Astrocyte (in vitro differentiated cells and primary cell): ENCODE measurements at places on chromosomes 13 and 19. TPM values are rescaled to one million over a fixed set of nuclear protein-coding genes. Genes with fewer than 3 reads are reported as not detected.

- DNase-seq, result no peak
These were observed 75.6 kb downstream of the SPACA7 start for GRCh38 chr13:112451512-112452379.

COX6B2 gene
- total RNA-seq, result 0.50 TPM in 2 replicates

- no peak for DNase-seq
These were observed 5.8 kb downstream of the LATS2 start for GRCh38 chr13:21055511-21056045.

DNA sequence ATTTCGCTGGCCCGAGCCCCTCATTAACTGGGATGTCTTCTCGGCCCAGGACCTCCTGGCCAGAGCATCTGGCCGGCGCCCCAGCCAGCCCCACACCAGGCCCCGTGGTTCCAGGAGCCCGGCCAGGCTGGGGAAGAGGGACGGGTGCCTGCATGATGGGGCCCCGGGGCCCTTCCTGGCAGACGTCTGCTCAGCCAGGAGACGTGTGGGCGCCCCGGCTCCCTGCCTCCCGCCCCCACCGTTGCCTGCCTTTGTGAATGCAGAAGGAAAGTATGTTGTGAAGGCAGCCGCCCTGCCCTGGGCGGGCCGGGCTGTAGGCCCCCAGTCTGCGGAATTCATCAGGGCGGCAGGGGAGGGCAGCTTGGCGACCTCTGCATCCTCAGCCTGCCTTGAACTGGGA is 4.4 kb upstream of the COMP start:
- DNase-seq, result peak; percentile 22

GRCh38 chr13:111610081-111610480 is 289.6 kb downstream of the TEX29 start:
- DNase-seq, result no peak

DNA sequence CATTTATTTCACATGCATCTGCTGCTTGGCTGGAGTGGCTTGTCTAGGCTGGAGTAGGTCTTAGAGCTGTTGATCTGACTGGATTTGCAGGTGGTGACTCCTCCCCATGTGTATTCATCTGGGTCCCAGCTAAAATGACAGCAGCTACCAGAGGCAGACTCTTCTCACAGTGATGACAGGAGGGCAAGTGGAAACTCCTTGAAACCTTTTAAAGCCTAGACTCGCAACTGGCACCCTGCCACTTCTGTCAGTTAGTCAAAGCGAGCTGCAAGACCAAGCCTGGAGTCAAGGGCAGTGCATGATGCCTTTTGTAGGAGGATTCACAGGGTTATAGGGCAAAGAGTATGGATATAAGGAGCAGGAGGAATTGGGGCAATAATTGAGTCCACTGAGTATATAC is 65.2 kb downstream of the TEX26 start:
- no peak for DNase-seq

- DNase-seq, result no peak
These were observed 1.5 kb upstream of the TMEM145 start for GRCh38 chr19:42311657-42312056.

LGALS14 gene
- not detected in 2 replicates for total RNA-seq

DNA sequence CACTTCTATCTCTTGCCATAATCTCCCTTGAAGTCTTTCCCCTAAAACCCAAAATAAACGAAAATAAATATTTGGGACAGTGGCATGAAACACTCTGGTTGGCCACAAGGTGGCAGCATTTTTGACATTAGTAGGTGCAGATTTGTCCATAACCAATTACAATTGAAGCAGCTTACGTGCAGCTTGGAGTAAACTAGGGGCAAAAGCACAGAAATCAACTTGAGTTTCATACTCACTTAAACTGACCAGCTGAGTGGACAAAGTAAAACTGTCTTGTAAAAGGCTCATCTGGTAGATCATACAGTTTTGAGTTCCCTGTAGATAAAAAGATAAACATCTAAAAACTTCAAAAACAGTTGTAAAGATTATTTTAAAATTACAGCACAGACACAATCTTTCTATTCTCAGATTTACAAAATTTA is 18.8 kb downstream of the PDCD5 start:
- peak; percentile 44 for DNase-seq

GRCh38 chr19:2952953-2953481 is 8.2 kb upstream of the ZNF77 start:
- DNase-seq, result no peak

DNA sequence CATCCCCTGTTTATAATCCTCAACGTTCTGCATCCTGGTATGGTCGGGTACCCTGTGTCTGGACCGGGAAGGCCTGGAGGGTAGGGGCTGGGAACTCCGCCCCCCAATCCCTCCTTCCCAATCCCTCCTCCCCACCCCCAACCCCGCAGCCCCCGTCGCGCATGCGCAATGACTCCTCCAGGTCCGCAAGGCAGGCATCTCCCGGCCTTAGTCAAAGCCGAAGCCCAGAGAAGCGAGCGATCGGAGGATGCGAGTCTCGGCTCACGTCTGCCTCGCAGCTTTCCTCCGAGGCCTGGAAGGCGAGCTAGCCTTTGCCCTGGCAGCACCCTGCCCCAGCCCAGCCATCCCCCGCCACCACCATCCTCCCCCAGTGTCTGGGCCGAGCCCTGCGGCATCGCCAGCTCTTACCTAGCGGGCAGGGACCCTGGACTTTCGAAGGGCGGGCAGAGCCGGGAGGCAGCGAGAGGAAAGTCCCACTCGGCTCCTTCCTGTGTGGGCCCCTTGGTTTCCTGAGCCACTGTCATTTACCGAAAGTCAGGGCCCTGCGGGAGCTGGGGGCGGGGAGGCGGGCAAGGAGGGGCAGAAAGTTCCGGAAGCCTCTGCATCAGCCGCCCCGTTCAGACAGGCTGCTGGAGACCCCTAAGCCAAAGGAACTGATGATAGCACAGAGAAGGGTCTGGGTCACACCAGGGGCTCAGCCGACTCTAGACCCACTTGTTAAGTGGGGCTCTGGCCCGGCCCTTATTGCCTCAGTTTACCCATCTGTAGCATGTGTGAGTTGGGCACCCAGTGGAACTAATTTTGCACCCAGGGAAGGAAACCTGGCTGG is at the start of gene JAK3:
Gene JAK3, minus strand, starts transcription at position 445 of the 829 bp plus-strand sequence. CDS start 3,565 bp downstream, outside the sequence.
- DNase-seq, result no peak

GRCh38 chr13:40252241-40252640 is 414.2 kb downstream of the FOXO1 start:
- DNase-seq, result no peak

GRCh38 chr13:70585109-70585508 is 476.9 kb upstream of the KLHL1 start:
- DNase-seq, result no peak

WDR87 gene
- total RNA-seq, result not detected in 2 replicates

- DNase-seq, result no peak
These were observed 159.6 kb downstream of the FOXO1 start for GRCh38 chr13:40506592-40507446.

DNA sequence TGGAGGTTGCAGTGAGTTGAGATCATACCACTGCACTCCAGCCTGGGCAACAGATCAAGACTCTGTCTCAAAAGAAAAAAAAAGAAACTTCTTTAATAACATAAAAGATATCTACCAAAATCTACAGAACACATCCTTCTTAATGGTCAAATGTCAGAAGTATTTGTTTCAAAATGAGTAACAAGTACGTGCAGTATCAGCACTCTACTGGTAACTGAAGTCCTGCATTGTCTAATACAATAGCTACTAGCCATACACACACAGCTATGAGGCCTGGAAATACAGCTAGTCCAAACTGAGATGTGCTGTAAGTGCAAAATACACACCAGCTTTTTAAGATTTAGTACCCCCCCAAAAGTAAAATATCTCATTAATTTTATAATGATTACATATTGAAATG is 88.1 kb downstream of the TSC22D1 start:
- no peak for DNase-seq

GRCh38 chr13:102012299-102013293 is 389.3 kb downstream of the FGF14 start:
- no peak for DNase-seq

GRCh38 chr19:42360787-42361544 is 29.1 kb downstream of the CNFN start:
- peak; percentile 8 for DNase-seq

- DNase-seq, result no peak
These were observed 716.5 kb upstream of the PRR20A start for GRCh38 chr13:56424246-56424645.

DNA sequence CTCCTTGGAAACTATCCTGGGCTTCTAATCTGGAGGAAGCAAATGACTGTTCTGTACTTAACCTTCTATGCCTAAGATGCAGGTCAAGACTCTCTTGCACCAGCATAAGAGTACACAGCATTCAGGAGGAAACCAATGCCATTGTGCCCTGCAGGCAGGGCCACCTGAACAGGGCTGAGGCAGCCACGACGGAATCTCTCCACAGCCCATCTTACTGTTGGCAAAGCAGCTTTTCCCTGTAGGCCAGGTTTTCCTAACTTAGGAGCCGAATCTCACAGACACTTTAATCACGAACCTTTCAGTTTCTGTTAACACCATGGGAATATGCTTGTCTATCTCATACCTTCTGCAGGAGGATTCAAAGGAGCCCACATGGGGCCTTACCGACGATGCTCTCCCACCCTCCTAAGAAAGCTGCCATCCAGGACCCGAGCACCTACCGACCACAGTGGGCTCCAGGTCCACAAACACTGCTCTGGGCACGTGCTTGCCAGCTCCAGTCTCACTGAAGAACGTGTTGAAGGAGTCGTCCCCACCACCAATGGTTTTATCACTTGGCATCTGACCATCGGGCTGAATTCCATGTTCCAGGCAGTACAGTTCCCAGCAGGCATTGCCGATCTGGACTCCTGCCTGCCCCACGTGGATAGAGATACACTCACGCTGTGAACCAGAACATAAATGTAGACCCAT is 2.6 kb downstream of the TUBA3C start:
- no peak for DNase-seq

- DNase-seq, result no peak
These were observed 1.9 kb downstream of the JSRP1 start for GRCh38 chr19:2254064-2254872.

- DNase-seq, result no peak
These were observed 227.8 kb downstream of the ENOX1 start for GRCh38 chr13:43558939-43559338.

- no peak for DNase-seq
These were observed 140.5 kb downstream of the SLC7A1 start for GRCh38 chr13:29454931-29455481.

KLK15 gene
- total RNA-seq, result not detected in 2 replicates

DNA sequence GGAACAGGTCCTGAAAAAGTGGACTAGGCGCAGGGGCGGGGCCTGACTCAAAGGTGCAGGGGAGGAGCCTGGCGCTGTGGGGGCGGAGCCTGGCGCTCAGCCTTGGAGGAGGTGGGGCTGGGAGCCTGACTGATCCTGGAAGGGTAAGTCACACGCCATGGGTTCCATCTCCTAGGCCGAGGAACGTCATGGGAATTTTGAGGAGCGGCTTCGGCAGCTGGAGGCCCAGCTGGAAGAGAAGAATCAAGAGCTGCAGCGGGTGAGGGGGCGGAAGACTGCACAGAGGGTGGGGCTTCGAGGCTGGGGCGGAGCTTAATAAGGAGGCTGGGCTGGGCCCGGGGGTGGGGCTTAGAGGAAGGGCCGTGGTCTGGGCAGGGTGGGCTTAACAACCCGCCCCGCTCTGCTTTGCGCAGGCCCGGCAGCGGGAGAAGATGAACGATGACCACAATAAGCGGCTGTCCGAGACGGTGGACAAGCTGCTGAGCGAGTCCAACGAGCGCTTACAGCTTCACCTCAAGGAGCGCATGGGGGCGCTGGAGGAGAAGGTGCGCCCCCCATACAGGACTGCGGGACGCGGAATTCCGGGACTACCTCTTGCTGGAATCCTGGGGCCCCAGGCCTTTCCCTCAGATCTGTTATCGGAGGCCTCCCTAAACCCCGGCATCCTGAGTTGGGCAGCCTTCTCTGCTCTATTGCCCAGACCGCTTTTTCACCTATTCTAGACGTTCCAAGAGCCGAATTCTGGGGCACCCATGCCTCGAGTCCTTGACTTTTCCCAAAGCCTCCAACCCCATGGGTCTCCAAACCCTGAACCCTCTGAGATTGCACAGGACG is 14.5 kb downstream of the PPFIA3 start:
- no peak for DNase-seq

- no peak for DNase-seq
These were observed 232.0 kb downstream of the KLF5 start for GRCh38 chr13:73290844-73291243.

DNA sequence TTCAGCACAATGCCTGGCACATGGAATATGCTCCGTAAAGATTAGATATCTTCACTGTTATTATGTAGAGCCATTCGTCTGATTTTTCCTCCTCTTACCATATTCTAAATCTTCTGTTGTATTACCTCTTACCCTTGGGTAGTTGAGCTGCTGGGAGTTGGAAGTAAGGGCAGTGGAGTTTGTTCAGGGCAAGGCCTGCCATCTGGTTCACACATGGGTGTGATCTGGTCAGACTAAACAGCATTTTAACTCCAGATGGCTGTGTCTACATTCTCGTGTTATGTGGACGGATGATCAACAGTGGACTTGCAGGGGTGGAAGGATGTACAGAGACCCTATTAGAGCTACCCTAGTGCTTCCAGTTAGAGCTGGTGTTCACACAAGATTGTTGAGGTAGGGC is 164.9 kb downstream of the ZIC5 start:
- no peak for DNase-seq

ZNF154 gene
- 12.7 and 13.1 TPM in 2 replicates for total RNA-seq

C19orf18 gene
- 0.66 and 1.5 TPM in 2 replicates for total RNA-seq

DNA sequence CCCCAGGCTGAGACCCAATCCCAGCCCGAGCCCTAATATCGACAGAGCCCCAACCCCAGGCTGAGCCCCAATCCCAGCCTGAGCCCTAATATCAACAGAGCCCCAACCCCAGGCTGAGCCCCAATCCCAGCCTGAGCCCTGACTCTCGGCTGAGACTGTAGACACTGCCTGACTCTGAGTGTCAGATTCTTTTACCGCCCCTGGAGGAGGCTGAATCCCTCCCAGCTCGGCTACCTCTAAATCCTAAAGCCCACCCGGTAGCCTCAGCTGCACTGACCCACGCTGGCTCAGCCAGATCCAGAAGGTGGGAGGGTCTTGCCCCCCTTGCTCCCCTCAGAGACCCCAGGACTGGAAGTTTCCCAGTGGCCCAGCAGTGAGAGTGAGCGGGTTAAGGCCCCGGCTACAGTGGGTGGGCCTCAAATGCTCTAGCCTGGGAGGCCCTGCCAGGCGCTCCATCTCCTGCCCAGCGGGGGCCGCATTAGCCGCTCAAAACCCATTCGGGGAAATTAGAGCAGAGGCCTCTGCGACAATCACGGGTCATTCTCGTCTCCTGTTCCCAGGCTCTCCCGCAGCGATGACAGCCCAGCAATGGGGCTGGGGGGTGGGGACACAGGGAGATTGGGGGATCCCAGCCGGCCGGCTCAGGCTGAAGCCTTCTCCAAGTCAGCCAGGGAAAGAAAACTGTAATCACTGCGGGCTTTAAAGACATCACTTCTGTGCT is 43.8 kb downstream of the ZNRF4 start:
- no peak for DNase-seq

SRRM5 gene
- total RNA-seq, result 0.23 TPM in 1 of 2 replicates, not detected in the other

DNA sequence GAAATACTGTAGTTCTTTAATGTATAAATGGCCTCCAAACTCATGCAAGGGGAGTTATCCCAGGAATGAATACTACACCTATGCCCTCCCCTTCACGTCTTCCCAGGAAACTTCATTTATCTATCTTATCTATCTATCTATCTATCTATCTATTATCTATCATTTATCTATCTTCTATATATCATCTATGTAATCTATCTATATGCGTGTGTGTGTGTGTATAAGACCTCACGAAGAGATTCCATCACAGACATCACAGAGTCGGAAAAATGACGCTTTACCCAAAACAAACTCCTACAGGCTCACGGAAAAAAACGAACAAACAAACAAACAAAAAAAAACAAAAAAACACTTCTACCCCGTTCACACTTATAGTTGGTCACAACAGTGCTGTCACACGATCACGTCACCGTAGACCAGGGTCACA is 486 bp downstream of the ZNF529 start:
- no peak for DNase-seq

- no peak for DNase-seq
These were observed 3.1 kb downstream of the SOX21 start for GRCh38 chr13:94709001-94709834.
